Activated effector memory CD4-positive, alpha-beta T cell treated with anti-CD3 and anti-CD28 coated beads, Interleukin-2, amount 50 U/mL, for 16 hours (primary cell): ENCODE measurements at places on chromosomes 3 and 15.

DNA sequence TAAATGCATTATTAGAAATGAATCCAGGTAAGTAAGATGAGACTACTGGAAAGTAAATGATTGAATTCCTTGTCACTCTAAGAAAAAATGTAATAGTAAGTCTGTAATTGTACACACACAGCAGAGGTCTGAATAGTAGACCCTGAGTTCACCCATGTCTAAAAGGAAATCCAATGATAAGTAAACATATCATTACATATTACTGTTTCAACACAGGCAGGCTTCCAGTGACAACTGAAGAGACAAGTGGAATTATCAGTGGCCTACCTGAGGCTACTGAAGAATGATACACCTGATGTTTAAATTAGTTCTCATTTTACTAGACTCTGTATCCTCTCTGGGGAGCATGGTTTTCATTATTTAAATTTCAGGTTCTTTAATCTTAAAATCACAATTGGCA, 6.2 kb upstream of the CCNL1 start:
- no peak for DNase-seq

DNA sequence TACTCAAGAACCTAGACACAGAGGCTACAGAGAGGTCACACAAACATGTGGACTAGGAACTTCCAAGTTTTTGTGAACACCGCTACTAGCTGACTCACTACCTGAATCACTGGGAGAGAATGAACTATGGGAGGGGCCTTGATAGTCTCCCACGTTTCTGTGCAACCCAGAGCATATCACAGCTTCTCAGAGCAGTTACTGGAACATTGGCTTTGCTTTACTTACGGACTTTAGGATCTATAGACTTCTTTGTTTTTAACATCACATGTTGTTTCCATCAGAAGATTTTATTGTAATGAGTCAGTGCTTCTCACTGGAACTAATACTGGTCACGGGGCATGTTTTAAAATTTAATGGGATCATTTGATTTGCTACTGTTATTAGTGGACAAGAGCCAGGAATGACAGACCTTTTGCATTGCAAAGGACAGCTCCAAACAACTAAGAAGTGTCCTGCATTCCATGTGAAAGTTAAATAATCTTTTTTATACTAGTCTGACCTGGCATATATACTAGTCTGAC, 35.6 kb downstream of the RTP4 start:
- no peak for DNase-seq

DNA sequence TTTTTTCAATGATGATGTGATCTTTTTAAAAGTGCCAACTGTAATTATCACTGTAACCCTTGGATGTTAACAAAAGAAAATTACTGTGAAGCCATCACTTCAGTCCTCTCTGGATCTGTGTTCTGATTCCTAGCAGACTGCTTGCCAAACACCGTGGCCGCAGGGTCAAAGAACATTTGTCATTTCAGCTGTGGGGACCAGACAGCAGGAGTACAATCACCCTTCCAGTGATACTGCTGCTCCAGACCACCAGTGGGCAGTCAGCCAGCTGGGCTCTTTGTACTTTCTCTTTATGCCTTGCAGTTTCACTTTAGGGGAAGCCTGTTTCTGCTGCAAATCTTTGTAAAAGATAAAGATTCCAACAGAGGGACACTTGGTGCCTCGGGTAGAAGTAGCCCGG, 770.0 kb downstream of the GRM7 start:
- no peak for DNase-seq

GRCh38 chr3:112508261-112508660, 9.0 kb upstream of the BTLA start:
- DNase-seq: no peak

DNA sequence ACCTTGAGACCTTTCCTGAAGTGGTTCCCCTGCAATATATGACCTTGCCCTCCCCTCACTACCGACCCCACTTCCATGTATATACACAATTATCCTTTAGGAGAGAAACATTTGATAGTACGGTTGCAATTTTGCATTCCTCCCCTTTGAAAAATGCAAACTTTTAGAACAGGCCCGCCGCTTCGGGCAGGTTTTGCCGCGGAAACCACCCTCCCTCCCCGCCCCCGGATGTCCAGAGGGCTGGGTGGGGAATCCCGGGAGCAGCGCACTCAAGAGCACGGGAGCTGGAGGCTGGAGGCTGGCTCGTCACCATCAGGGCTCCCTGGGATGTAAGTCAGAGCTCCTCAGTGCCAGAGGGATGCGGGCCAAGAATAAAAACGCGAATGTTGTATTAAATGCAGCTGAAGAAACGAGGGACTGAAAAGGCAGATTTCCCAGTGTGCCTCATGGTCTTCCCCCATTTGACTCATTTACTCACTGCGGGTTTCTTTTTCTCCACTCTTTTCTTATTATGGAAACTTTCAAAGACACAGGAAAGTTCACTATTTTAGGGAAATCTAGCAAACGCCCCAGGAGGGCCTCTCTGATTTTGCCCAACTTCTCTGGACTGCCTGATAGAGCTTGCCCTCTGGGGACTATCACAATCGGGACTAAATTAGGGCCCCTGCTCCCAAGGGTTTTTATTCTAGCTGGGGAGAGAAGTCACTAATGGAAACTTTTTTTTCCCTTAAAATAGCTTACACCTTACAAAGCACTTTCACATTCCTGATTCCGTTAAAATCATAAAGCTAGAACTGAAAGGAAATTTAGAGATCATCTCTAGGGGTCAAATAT, 2.9 kb upstream of the USP3 start:
- peak; percentile 85 for DNase-seq

- no peak for DNase-seq
These were observed 306.1 kb upstream of the COL8A1 start for GRCh38 chr3:99332276-99332675.

DNA sequence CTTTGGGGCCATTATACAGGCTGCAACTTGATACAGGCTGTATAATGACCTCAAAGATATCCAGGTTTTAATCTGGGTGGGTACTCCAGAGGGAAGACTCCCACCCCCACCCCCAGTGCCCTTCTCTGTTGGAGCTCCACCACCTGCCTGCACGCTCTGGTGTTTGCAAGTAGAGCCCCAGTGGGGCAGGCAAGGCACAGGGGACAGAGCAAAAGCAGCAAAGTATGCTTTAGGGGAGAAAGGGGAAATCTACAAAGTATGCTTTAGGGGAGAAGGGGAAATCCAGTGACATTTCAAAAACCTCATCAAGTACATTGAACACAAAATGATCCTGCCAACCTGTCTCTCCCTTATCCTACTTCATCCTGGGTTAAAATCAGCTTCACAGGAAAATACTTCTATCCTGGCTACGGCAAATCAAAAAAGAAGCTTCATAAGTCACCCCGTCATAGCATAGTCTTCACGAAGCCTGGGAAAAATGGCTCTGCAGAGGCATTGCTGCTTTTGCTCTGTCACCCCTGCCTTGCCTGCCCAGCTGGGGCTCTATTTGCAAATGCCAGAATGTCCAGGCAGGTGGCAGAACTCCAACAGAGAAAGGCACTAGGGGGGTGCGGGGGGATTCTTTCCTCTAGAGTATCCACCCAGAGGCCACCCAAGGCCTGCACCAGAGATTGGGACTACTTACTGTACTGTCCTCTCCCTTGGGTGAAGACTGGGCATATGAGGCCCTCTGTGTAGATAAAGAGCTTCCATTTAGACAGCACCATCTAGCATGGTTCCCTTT, 60.9 kb upstream of the ATP11B start:
- no peak for DNase-seq

GRCh38 chr3:46959161-46959511, 17.4 kb downstream of the CCDC12 start:
- peak; percentile 75 for DNase-seq

GRCh38 chr3:72008226-72008996, 223.5 kb upstream of the PROK2 start:
- DNase-seq: no peak

DNA sequence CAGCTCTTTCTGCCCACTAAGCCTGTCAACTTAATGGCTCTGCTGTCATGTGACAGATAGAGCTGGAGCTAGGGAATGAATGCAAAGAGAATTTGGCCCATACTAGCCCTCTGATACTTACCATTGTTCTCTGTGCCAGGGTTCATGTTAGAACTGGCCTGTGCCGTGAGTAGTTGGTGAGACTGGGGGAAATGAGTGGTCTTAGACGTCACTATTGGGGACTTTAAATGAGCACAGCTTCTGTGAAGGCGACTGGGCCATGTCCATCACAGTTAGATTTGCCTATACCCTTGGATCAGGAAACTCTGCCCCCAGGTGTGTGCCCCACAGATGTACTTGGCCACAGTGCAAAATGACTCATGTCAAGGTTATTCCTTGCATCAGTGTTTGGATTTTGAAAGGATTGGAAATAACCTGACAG, 124.9 kb downstream of the PTPRG start:
- DNase-seq: no peak

DNA sequence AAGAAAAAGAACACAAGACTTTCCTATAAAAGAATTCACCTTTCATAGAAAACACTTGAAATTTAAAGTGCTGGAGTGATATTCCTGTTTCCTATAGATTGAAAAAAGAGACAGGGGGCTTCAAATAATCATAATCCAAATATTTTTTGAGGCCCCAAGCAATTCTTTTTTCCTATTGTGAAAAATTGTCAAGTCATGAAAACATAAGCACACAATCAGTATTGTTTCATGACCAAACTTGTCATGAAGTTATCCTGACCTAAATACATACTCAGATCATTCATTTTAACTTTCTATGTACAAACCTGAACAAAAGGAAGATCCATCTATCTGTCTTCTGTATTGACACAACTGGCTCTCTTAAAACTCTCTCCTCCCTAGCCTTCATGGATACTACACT, 57.9 kb downstream of the AGTR1 start:
- DNase-seq: no peak

GRCh38 chr3:141212555-141212954, 19.1 kb upstream of the PXYLP1 start:
- DNase-seq: no peak

- DNase-seq: no peak
These were observed 20.4 kb upstream of the PYDC2 start for GRCh38 chr3:191440532-191440931.

DNA sequence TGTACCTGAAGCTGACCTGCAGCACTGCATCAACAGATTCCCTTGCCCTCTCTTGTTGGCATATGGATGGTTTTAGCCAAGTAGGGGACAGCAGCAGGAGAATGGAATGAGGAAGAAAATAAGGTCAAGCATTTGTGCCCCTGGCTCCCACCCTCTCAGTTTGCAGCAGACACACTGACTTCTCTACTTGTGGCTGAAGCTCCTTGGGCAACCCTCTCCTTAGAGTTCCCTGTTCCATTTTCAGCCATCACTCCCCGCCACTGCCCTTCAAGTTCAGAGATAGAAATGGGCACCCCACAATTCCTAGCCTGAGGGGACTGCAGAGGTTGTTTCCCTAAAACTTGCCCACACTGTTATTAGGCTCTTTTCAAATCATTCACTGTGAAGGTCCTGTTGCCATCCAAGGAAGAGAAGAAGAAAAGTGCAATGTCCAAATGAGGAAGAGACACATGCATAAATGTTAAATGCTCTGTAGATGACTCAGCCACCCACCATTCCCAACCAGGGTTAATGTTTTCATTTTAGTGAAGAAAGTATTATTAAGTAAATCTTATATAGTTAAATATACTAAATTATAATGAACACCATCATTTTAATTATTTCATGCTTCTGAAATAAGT, 295.9 kb upstream of the UBE2E2 start:
- DNase-seq: no peak

- no peak for DNase-seq
These were observed 47.9 kb upstream of the SAMMSON start for GRCh38 chr3:69951616-69952015.

GRCh38 chr3:41575724-41576123, 376.4 kb downstream of the CTNNB1 start:
- no peak for DNase-seq

- DNase-seq: no peak
These were observed 22.1 kb upstream of the PIK3CB start for GRCh38 chr3:138856799-138857198.

GRCh38 chr3:89562373-89562772, 455.0 kb downstream of the EPHA3 start:
- no peak for DNase-seq

DNA sequence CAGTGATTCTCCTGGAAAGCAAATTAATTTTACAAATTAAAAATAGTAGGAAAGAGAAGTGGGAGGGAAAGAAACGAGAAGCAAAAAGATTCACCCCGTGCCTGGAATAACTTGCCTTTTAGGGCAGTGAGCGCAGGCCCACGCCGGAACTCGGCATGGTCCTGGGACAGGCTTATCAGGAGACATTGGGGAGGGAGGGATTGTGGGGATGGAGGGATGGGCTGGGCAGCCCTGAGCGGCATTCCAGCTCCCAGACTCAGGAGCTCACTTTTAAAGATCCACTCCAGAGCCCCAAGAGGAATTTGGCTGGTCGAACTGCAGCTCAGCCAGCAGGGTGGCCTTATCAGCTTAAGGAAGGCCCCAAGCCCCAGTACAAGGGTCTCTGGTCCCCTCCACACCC, 117.9 kb downstream of the ADCY5 start:
- DNase-seq: no peak

GRCh38 chr3:100437721-100438622, 36.6 kb downstream of the LNP1 start:
- no peak for DNase-seq

DNA sequence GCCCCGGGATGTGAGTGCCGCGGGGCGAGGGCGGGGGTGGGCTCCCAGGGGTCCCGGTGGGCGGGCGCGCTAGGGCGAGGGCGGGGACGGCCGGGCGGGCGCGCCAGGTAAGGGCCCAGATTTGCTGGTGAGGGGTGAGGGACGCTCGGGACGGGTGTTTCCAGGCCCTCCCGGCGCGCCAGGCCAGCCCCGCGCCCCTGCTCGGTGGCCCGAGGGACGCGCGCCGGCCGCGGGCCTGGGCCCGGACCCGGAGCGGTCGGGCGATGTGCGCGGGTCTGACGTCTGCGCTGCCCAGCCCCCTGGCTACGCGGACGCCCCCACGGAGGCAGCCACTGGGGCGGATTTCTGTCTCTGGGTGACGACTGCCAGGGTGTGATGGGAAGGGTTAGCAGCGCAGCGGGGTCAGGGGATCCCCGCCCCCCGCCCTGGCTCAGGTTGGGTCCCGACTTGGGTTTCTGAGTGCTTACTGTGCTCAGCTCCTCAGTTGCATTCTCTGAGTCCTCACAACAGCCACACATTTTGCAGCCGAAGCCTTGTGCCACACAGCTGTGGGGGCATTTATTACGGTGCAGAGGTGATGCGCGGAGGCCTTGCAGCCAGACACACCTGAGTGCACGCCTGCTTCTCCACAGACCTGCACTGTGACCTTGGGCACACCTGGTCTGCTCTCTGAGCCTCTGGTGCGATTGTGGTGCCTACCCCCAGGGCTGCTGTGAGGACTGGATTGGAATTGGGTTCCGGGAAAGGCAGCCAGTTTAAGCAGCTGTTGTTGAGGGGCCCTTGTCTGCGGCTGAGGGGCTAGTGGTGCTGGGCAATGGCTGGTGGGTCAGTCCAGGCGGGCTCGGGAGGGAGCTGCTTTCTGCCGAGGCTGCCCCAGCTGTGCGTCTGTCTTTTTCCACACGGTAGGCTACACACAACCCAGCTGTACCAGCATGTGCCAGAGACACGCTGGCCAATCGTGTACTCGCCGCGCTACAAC, 523 bp downstream of the HDAC11 start:
- DNase-seq: peak; percentile 79

GRCh38 chr3:133404920-133405319, 5.1 kb downstream of the BFSP2 start:
- no peak for DNase-seq
